Cardiac muscle cell (in vitro differentiated cells and primary cell): ENCODE measurements at places on chromosomes 12 and 14.

- DNase-seq = no peak
These were observed 103.7 kb upstream of the NUDT4 start for GRCh38 chr12:93273834-93274564.

- peak; percentile 18 for DNase-seq
These were observed 76.9 kb downstream of the ESR2 start for GRCh38 chr14:64217308-64217707.

- DNase-seq = no peak
These were observed 322.3 kb downstream of the DUSP6 start for GRCh38 chr12:89029961-89030360.

GRCh38 chr12:20801035-20801434, 9.5 kb upstream of the SLCO1B3 start:
- DNase-seq = no peak

DNA sequence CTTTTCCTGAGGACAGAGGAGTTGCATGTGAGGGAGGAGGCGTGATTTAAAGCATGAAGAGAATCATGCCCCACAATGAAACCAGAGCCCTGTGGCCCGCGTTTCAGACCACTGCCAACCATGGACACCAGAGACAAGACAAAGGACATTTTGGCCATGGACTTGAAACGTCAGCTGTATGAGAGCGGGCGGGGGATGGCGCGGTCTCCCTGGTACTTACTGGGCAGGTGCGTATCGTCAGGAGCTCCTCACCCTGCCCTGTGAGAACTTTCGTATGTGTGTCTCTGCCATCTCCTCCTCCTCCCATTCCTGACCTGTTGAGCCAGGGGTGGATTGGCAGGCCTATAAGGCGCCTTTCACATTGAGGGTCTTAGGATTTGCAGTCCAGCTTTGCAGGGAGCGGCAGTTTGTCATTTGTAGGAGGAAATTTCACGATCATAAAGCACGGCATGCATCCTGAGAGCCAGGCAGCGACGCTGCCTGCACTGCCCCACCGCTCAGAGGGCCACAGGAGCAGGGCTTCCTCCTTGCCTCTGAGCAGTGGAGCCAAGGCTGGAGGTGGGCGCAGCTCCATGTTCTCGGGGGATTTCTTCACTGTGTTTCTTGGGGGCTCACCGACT, 22.2 kb downstream of the SFSWAP start:
- DNase-seq = no peak
